Frontal cortex (tissue), 4 donors: ENCODE measurements at places on chromosomes 13 and 19.

GRCh38 chr13:99526549-99526948, 25.3 kb downstream of the TM9SF2 start:
- DNase-seq, result no peak

- no peak for DNase-seq
These were observed 2.2 kb downstream of the CCDC122 start for GRCh38 chr13:43877326-43877725.

GRCh38 chr13:29934531-29935308, 84.3 kb upstream of the UBL3 start:
- no peak for DNase-seq

GRCh38 chr13:30464496-30465342, 1.0 kb downstream of the HMGB1 start:
- peak; percentile 84 for DNase-seq

DNA sequence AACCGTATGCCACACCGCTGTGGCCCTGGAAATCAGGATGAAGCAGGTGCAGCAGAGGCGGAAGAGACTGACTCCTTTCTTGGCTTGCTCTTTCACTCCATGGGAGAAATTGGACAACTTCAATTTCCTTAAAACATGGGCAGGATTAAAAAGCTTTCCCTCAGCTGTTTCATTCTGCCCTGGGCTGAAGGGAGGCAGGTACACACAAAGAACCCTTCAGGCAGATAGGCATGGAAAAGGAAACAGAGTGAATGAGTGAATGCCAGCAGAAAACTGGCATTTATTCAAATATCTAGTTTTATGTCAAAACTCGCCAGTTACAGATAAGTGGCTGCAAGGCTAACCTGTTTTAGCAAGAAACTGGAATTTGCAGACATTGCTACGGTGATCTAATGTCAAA, 71.0 kb upstream of the SLC15A1 start:
- DNase-seq, result no peak

DNA sequence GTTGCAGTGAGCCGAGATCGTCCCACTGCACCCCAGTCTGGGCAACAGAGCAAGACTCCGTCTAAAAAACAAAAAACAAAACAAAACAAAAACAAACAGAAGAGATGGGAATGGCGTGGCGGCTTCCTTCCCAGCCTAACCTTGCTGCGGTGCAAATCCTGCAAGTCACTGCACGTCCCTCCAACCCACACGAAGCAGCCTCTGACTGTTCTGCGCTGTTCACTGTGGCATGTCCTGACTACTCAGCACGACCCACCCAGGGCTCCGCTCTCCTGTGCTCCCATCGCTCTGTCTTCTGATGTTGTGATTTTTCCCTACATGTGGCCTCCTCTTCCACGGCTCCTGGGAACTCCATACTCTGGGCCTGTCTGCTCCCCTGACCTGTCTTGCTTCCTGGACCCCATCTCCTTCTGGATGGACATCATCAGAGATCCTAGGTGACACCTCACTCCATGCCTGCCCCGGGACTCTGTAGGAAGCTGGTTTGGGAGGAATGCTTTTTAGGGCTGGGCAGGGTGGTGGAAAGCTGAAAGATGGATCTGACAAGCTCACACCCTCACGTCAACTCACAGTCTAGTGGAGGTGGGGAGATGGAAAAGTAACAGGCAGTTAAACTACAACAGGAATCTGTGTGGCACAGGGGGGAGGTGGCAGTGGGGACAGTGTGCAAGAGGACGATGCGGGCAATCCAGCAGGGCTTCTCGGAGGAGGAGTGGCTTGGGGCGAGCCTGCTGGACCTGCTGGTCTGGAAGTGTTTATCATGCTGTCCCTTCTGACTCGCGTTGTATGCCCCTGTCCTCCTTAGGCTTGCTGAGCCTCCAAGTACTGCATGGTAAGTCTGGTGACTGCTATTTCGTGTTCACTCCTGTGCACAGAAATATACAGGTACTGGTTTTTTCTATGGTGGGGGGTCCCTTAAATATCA, 18.8 kb downstream of the ZSCAN5A start:
- no peak for DNase-seq

GRCh38 chr13:73482556-73482955, 423.8 kb downstream of the KLF5 start:
- no peak for DNase-seq

- DNase-seq, result no peak
These were observed 323.4 kb upstream of the NBEA start for GRCh38 chr13:34618654-34619053.

GRCh38 chr13:22915442-22916082, 265.2 kb upstream of the SGCG start:
- DNase-seq, result peak; percentile 40

- no peak for DNase-seq
These were observed 769.1 kb downstream of the PCDH9 start for GRCh38 chr13:66461021-66461420.

DNA sequence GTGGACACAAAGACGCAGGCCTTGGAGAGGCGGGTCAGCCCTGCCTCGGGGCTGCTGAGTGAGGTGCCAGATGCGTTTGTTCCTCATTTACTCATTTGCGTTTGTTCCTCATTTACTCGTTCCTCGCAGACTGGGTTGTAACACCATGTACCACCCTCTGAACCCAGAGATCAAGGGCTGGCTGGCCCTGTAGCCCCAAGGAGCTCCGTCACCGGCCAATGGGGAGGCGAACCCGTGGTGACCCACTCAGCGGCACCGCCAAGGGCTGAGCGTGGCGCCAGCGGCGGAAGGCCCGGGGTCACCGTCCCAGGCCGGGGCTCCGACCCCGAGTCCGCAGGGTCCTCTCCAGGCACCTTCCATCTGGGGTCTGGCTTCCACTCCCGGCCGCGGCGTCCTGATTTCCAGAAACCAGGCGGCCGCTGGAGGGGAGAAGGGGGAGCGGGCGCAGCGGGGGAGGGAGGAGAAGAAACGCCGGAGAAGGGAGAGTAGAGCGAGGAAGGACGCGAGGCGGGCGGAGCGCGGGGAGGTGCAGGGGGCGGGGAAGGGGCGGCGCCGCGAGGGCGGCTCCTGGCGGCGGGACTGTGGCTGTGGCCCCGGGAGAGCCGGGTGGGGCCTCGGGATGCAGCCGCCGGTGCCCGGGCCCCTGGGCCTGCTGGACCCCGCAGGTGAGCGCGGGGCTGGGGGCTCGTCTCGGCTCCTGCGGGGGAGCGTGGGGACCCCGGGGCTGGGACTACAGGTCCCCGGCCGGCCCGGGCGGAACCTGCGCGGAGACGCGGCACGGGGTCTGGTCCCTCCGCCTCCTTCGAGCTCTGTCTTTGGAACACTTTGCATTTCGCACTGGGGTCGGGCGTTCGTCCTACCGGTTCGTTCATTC, at the start of gene TMEM255B:
Gene TMEM255B, plus strand, starts transcription at position 576 of the 874 bp plus-strand sequence. Its CDS starts 44 bp downstream, at position 620.
- DNase-seq, result peak; percentile 95

GRCh38 chr19:17418710-17419109, 1.1 kb upstream of the MVB12A start:
- no peak for DNase-seq

DNA sequence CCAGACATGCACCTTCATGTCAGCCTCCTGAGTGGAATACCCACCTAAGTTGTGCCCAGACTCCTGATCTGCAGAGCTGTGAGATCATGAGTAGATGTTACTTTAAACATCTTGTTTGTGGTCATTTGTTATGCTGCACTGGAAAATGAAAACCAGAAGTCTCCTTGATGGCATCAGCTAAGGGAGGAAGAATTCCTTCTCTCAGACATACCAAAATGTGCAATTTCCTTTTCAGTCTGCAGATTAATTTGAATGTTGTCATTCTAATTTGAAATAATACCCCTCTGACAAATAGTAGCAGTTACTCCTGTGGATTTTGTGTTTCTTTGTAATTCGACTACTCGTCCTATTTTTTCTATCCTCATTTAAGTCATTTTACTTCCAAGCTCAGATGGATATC, 59.3 kb downstream of the ITGBL1 start:
- DNase-seq, result no peak

DNA sequence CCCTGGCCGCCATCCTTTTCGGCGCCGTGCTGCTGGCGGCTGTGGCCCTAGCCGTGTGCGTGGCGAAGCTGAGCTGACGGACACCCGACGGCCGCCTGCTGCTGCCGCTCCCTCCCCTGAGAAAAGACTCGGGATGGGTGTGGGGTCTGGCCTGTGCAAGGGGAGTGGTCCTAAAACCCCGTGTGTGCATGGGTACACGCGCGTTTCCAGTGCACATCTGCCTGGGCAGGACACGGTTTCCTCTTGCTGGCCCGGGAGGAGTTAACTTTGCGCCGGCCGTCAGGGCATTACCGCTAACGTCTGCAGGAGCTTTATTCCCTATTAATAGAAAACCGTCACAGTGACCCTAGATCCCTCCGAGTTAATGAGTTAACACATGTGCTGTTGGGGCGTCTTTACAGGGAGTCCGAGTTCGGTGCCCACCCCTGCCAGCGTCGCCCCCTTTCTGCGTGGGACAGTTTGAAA, 1.3 kb downstream of the RGS9BP start:
- DNase-seq, result no peak

GRCh38 chr19:55650126-55650557, 2.1 kb downstream of the CCDC106 start:
- DNase-seq, result no peak
